ENCODE measurements at places on chromosomes 5 and 9.

- no peak for DNase-seq
Observed at GRCh38 chr9:11735391-11735790, 957.8 kb upstream of the TYRP1 start.

- no peak for DNase-seq
Observed at GRCh38 chr9:6894135-6894534, 136.4 kb downstream of the KDM4C start.

DNA sequence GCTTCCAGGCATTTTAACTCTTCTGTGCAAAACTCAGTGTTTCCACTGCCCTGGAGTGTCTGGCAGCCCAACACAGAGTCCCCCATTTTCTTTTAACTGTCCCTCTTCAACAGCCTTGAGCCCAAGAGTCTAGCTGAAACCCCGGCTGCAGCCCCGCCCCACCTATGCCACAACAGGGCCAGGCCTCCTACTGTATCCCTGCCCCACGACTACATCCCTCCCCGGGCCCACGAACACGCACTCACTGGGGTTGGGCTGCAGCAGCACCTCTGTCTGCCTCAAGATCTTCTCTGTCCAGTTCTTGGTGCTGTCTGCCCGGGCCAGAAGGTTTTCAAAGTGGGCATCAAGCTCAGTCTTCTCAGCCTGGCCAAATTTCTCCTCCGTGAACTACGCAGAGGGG lies 6.1 kb downstream of the SH3GLB2 start:
- no peak for DNase-seq

DNA sequence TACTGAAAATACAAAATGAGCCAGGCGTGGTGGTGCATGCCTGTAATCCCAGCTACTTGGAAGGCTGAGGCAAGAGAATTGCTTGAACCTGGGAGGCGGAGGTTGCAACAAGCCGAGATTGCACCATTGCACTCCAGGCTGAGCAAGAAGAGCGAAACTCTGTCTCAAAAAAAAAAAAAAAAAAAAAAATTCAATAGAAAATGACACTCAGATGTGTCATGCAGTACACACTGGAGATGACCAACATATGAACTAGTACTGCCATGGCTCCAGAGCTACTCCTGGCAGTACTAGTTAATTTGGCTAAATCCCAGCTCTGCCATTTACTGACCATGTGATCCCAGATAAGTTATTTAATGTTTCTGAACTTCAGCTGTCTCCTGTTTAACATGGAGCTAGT lies 7.3 kb downstream of the ATOX1 start:
- no peak for DNase-seq

DNA sequence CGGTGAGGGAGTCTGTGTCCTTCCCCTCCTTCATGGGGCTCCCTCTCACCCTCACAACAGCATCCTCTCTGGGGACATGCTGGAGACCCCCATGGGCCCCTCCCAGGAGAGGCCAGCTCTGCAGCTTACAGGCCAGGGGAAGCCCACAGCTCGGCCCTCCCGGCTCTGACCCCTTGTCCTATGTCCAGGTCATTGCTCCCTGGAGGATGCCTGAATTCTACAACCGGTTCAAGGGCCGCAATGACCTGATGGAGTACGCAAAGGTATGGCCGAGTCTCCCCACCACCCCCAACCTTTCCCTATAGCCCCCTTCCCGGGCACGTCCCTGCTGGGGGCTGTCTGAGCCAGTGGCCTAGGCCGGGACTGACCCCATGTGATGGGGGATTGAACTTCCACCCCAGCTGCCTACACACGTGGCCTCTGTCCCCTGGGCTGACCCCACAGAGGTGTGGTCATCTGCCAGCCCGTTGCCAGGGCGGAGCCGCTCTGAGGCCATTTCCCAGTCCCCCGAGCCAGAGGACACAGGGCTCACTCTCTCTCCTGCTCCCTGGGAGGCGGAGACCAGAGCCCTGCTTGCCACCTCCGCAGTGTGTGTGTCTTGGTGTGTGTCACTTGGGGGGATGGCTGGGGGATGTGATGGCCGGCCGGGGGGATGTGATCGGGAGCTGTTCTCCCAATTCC lies 21.9 kb downstream of the ASS1 start:
- no peak for DNase-seq

DNA sequence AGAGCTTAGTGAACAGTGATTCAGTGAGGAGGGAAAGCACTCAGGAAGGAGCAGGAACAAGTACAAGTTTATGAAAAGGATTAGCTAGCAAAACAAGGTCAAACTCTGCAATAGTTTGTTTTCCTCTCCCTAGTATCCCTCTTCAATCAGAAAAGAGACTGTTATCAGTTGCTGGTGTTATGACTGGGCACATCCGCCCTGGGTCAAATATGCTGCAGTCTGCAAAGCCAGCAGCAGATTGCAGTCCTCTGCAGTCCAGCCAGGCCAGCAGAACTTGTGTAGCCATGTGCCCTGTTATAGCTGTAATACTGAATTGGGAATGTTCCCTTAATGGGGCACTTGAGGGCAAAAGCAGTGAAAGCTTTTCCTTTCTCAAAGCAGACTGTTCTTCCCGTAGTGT lies 12.0 kb downstream of the PCDHAC2 start:
- no peak for DNase-seq

GRCh38 chr5:92890841-92891244 lies 690.2 kb downstream of the NR2F1-AS1 start:
- DNase-seq: no peak

DNA sequence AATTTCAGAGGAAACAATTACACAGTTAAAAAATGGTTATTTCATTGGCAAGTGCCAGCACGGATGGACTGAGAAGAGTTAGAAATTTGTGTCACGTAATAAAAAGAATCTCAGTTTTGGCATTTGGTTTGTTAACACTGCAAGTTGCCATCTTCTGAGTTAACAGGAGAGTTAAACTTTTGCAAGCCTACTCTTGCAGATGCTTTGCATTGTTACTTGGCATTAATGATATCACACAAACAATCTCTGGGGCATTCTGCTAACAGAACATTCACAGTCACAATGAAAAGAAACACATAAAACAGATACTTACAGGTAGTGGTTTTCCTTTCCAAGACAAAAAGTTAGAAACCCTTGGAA lies 647 bp downstream of the FREM1 start:
- no peak for DNase-seq

DNA sequence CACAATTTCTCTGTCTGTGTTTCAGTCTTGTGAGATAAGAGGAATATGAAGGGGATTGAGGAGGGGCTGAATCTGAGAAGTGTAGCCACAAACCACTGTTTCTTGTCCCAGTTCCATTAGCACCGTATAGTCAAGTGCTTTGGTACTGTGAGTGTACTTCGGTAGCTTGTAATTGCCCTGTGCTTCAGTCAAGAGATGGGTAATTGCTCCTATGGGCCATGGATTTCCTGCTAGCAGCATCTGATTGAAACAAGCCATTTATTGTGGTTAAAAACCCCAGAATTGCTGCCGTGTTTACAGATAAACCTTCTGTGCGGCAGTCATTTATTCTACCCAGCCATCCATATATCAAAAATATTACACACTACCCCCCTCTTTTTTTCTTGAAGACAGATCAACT lies 98.6 kb downstream of the MAT2B start:
- DNase-seq: no peak
